ENCODE measurements at places on chromosomes 7 and 10.

DNA sequence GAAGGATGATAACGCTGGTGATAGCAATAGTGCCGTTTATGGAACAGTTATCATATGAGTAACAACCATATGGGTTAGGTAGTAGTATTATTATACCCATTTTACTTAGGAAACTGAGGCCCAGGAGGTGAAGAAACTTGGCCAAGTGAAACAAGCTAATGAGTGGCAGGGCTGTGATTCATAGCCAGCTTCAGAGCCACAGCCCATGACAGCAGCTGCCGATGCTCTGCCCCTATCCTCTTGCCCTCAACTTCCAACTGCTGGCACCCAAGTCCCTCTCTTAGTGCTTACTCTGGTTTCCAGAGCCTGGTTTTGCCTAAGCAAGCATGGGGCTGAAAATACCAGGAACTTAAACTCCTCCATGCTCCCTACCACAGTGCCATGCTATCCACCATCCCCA is 12.3 kb downstream of the SH3PXD2A start:
- DNase-seq: no peak

- DNase-seq: no peak
Observed at GRCh38 chr7:42093349-42093905, 143.6 kb downstream of the GLI3 start.

- no peak for DNase-seq
Observed at GRCh38 chr7:157996359-157997079, 591.1 kb downstream of the PTPRN2 start.

- no peak for DNase-seq
Observed at GRCh38 chr10:20596911-20597310, 300.2 kb downstream of the NEBL start.

- DNase-seq: no peak
Observed at GRCh38 chr10:78808286-78808685, 260.5 kb upstream of the ZMIZ1 start.

GRCh38 chr7:102244601-102245000 is 42.1 kb upstream of the SH2B2 start:
- DNase-seq: no peak

GRCh38 chr10:132897516-132898381 is 44.6 kb downstream of the CFAP46 start:
- no peak for DNase-seq

- DNase-seq: no peak
Observed at GRCh38 chr7:137930581-137930980, 71.3 kb downstream of the CREB3L2 start.

DNA sequence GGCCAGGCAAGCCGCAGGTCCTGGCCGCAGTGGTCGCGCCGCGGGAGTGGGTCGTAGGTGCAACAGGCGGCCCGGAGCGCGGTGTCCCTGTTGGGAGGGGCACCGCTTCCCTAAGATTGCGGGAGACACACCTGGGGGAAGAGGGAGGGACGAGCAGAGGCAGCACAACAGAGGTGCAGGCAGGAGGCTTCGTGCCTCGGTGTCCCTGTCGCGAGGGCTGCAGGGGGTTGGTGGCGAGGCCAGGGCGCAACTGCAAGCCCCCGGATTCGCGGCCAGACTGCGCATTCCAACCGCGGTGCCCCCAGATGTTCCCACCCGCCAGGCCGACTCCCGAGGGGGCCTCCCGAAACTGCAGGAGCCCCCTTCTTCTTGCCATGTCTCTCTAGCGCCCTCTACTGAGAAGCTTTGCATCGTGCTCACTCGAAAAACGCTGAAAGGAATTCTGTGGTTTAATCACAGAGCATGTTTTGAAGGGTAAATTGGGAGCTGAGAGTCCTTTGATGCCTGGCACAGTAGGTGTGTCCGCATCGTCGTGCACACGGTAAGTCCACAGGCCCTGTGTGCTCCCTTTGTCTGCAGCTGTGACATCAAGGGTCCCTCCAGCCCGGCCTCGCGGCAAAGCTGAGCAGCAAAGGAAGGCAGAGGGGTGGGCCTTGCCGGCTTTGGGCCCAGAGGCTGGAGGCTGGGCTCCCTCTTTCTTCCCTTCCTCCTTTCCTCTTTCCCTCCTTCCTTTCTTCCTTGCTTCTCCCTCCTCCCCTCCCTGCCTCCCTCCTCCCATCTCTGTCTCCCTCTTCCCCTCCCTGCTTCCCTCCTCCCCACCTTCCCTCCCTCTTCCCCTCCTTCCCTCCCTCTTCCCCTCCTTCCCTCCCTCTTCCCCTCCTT is 6.2 kb upstream of the MBL2 start:
- no peak for DNase-seq

GRCh38 chr7:99860281-99861127 is 16.3 kb downstream of the OR2AE1 start:
- no peak for DNase-seq

- no peak for DNase-seq
Observed at GRCh38 chr7:137846549-137846826, 286 bp downstream of the DGKI start.

GRCh38 chr10:49595713-49596492 is 14.2 kb upstream of the SLC18A3 start:
- no peak for DNase-seq

DNA sequence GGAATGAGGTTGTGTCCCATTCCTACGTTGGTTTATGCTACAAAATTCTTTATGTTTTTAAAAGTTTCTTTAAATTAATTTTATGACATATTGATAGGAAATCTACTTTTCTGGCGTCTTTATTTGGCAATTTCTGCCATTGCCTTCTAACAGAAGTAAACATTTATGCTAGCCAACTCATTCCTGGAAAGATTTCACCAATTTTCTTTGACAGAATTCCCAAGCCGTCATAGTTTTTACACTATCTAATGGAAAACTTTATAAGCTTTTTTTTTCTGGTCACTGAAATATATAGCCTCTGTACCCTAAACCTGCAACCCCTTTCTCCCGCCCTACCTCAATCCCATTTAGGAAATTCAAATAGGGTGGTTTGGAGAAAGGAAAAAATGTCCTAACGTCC is 6.1 kb upstream of the TCAF1 start:
- no peak for DNase-seq

DNA sequence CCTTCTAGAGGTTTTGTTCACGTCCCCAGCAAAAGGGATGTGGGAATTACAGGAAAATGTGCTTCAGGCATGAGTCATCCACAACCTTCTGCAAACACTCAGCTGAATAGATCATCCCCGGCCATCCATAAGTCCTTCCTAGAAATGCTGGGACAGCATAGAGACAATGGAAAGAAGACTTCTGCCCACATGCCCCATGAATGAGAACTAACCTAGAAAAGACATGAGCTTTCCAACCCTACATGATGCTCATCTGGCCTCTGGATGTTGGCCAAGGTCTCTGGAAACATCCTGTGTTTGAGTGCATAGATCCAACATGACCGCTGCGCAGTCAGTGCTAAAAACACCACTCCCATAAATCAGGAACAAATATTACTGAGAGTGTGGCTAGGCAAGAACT is 277.5 kb downstream of the PLXNA4 start:
- DNase-seq: no peak

DNA sequence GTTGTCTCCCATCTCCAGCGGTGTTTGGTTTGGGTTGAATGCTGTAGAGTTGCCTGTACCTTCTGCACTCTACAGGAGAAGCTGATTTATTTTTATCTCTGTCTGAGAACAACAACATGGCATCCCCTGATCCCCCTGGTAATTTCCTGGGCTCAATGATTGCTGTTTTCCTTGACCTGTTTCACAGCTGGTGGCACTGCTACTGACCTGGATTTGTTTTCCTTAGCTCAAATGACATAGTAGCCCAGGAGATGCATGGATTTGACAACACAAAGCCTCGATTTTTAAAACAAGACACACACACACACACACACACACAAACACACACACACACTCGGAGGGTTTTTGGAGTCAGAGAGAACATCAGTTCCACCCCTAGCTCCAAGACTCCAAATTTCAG is 301.6 kb downstream of the NRG3 start:
- DNase-seq: no peak

- DNase-seq: no peak
Observed at GRCh38 chr7:129772646-129773280, 161.2 kb downstream of the NRF1 start.
